ENCODE measurements at places on chromosomes 12 and 14.

DNA sequence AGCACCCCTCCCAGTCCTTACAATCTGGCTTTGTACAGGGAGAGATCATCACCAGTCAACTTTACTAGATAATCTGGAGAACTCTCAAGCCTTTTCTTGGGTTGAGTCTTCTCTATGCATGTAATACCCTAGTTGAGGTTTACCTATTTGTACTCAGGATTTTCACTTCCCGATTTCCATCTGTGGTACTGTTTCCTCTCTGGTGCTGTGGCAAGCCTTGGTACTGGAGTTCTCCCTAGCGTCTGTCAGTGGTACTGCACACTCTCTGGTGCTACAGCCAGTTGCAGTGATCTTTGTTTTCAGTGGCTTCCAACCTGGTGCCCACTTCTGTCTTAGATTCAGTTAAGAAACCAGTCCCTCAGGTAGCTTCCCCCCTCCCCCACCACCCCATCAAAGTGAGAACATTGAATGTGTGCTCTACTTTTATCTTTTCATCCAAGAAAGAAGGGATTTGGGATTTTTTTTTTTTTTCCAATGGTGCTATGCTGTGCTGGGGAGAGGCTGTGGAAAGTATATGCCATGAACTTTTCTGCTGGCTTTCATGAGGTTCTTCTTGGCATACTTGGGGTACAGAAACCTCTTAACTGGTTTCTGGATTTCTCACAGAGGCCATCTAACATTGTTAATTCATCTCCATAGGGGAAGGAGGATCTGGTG, 69.4 kb upstream of the EVL start:
- no peak for DNase-seq

- no peak for DNase-seq
These were observed 13.2 kb downstream of the RTRAF start for GRCh38 chr14:52002542-52002941.

GRCh38 chr12:52032446-52032803, 18.8 kb upstream of the NR4A1 start:
- no peak for DNase-seq

- no peak for DNase-seq
These were observed 29.9 kb downstream of the PPFIBP1 start for GRCh38 chr12:27553941-27554340.

DNA sequence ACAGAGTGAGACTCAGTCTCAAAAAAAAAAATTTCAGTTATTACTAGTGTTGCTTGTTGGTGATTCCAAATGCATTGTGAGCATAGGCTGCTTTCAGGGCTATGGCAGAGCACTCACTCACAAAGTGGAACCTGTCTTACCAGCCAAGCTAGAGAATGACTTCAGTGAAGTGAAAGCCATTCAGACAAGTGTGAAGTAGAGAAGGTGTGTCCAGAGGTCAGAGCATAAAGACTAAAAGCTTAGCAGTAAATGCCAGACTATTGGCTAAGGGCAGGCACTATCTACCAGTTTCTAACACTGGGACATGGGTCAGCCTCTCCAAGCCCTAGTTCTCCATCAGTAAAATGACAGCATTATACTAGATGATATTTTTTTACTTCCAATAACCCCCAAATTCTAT, 12.7 kb downstream of the PPP1R36 start:
- DNase-seq: no peak

- DNase-seq: no peak
These were observed 102.8 kb upstream of the NPAS3 start for GRCh38 chr14:32835924-32836323.

GRCh38 chr14:49546766-49547165, 39.4 kb downstream of the RPS29 start:
- no peak for DNase-seq

DNA sequence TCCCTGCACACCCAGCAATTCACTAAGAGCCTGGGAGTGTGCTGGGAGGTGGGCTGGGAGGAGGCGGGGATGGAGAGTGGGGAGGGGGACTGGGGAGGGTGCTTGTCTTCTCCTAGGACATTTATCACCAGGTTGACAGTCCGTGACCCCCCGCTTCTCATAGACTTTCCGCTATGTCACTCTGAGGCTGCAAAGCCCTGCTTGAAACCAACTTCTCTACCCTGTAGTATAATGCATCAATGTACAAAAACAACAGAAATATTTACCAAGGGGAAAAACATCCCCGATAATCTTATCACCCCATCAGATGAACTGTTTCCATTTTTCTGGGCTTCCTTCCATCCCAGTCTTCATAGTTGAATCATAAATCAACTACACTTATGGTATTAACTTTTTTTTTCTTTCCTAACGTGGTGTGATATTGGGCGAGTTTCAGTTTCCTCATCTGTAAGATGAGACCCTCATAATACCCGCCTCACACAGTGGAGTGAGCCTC, 28.6 kb upstream of the BATF start:
- DNase-seq: no peak

DNA sequence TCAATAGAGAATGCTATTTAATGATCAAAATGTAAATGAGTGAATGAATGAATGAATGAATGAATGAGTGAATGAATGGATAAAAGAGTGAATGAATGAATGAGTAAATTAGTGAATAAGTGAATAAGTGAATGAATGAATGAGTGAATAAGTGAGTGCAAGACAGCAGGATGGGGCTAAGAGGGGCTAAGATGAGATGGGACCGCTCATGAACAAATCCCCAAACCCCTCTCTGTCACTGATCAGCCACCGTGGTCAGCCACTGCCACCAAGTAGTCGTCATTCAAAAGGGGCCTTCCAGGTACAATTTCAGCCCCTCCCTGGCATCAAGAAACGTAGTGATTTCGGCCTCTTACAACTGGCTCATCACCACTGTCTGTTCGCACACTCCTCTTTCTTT, 79.2 kb downstream of the BCL11B start:
- no peak for DNase-seq

GRCh38 chr12:110699591-110700445, 10.9 kb upstream of the HVCN1 start:
- no peak for DNase-seq

GRCh38 chr14:22184157-22184829, 404.7 kb downstream of the DAD1 start:
- no peak for DNase-seq

DNA sequence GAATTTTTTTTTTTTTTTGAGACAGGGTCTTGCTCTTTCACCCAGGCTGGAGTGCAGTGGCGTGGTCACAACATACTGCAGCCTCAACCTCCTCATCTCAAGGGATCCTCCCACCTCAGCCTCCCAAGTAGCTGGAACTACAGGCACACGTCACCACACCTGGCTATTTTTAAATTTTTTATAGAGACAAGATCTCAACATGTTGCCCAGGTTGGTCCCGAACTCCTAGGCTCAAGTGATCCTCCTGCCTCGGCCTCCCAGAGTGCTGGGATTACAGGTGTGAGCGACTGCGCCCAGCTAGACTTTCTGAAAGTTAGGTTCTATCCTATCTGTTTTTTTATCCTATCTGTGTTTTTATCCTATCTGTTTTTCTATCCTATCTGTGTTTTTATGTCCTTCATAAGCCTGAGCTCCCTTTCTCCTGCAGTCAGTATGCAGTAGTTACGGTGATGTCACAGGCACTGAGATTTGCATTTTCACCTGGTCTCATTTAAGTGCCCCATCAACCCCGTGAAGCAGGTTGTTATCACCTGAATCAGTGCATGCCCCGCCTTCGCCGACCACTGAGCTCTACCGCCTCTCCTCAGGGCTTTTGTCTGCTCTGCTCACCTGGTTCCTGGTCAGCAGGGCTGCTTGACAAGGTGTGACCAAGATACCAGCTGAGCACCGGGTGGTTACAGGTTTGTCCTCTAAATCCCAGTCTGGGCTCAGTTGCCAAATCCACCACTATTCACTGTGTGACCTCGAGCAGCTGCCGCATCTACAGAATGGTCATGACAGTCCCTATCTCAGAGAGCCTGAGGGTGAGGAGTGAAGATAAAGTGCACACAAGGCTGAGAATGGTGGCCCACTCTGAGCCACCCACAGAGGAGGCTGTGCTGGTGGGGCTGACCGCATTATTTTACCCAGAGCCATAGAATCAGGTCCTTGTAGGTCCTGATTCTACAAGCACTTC, 33.1 kb downstream of the SYNDIG1L start:
- DNase-seq: no peak

DNA sequence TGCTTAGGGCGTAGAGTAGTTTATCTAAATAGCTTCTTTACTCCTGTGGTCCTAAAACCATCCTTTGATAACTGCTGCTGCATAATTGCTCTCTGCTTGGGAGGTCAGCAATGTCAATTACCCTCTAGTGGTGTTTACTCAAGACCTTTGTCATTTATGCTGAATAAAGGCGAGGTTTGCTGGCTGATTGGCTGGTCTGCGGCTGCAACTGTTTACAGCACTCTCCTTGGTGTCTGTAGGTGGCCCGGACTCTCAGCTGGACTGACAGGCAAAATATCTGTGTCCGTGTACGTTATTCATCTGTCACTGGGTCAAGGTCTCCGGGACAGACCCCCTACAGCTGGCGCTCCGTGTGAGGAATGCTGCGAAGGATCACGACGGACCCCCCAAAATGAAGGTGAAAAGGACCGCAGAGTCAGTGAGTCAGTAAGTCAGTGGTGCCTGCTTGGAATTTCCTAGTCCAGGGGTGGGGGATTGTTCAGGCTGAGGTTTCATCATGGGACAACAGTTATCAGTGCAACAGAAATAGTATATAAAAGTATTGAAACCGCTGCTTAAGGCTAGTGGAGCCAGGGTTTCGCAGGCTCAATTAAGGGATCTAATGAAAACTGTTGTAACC, 253.3 kb upstream of the DIO2 start:
- DNase-seq: no peak

GRCh38 chr12:91357381-91357780, 174.8 kb upstream of the DCN start:
- DNase-seq: no peak

DNA sequence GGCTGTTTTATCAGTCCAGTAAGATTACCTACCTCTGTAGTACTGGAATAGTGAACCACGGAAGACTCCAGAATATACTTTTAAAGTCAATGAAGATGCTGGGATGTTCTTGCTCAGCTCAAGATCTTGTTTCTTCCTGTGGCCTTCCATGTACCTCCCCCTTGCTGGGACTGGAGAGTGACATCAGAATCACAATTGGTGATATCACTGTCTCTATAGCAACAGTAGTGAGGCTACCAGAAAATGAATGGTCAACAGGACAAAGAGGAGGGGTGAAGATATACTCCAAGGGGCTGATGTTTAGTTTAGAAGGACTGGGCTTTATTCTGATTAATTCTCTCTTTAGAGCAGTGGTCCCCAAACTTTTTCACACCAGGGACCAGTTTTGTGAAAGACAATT, 3.8 kb downstream of the AKAP3 start:
- DNase-seq: no peak

DNA sequence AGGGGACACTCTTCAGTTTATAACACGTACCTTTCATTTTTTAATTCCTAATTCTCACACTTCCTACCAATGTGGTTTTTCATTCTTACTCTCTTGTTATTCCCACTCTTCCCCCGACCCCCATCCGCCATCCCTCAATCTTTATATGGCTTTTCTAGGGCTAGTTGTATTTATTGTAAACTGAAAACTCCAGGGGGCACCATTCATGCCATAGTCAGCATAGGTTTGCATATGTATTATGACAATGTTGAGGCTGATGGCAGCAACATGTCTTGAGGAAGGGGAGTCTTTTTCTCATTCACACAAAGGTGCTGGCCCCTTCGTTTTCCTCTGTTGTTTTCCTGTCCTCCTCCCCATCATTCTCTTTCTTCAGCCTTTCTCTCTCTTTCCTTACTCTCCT, 27.7 kb upstream of the LTA4H start:
- no peak for DNase-seq

GRCh38 chr14:33954016-33954598, 3.2 kb upstream of the EGLN3 start:
- no peak for DNase-seq

DNA sequence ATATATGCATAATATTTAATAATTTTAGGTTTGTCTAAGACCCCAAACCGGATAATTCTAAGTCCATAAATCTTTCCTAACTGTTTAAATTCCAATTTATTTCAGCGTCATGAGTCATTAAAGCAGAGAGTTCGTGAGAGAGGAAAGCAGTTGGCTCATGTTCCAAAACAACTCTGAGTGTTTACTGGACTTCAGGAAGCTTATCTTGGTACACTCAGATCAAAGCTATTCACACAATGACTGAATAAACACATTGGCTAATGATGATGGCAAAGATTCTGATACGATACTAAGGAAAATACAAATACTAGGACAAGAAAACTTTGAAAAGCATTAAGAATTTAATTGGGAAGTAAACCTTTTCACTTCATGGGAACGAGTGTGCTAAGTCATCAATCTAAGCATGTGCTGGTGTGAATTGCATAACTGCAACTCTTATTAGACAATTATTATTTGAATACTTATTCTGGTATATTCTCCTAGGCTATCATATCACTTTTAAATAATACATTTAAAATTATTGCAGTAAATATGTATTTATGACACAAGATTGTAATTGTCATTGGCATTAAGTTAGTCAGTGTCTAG, 34.8 kb upstream of the CLEC14A start:
- no peak for DNase-seq

DNA sequence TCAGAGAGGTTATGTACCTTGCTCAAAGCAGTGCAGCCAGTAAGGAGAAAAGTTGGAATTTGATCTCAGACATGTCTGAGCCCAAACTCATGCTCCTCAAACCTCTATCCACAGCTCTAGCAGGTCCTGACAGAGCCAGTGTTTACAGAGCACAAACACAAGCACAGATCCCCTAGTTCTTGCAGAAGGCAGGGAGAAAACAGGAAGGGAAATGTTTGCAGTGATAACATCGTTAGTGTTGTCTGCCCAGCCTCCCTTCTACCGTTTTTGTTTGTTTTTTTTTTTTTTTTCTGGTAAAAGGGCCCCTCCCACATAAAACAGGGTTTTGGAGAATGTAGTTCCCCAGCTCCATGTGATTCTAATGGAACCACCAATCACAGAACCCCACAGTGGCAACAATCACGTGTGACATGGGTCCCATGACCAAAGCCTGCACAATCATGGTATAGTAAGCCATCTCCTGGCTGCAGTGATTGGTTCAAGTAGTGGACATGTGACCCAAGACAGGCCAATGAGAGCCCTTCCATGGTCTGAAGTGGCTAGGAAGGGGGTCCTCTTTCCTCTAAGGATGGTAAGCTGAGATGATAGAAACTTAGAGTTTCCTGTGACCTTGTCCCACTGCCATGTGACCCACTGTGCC, 513.4 kb downstream of the MED13L start:
- DNase-seq: no peak

GRCh38 chr12:48768736-48769135, 20.2 kb downstream of the ADCY6 start:
- DNase-seq: no peak

- no peak for DNase-seq
These were observed 460.7 kb downstream of the NOVA1 start for GRCh38 chr14:26137161-26137560.

- no peak for DNase-seq
These were observed 5.2 kb upstream of the HSP90B1 start for GRCh38 chr12:103924761-103925641.

GRCh38 chr12:75739912-75740311, 228.5 kb upstream of the KRR1 start:
- no peak for DNase-seq

DNA sequence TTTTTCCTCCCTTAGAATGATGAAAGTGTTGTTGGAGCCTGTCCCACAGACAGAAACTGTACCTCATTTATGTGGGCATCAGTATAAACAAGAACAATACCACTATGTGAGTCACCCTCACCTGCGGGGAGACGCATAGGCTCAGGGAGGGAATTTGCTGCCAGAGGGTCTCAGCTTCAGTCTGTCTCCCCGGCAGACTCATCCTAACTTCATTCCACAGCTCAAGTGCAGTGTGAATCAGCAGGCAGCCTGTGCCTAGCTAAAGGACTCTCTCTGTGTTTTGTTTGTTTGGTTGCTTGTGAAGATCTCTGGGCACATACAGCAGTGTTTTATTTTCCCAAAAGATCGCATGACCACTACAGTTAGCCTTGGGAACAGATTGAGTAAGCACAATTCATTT, 98.9 kb downstream of the PRKCH start:
- DNase-seq: no peak

Data from NCI-H1436 treated with DMSO at 0.1 percent for 48 hours (cell line).